Cerebellum (tissue), 4 donors: ENCODE measurements at places on chromosomes 2 and 18. TPM values are rescaled to one million over a fixed set of nuclear protein-coding genes. Genes with fewer than 3 reads are reported as not detected.

- DNase-seq, result no peak
Observed at GRCh38 chr2:241483305-241483704, 25.1 kb downstream of the STK25 start.

GRCh38 chr2:111221701-111222100 is 101.0 kb downstream of the BCL2L11 start:
- no peak for DNase-seq

GRCh38 chr2:61715506-61715905 is 138.4 kb downstream of the FAM161A start:
- DNase-seq, result no peak

The NYAP2 gene
- 21.1 TPM for total RNA-seq

The SLC14A1 gene
- total RNA-seq, result 3.7 TPM

DNA sequence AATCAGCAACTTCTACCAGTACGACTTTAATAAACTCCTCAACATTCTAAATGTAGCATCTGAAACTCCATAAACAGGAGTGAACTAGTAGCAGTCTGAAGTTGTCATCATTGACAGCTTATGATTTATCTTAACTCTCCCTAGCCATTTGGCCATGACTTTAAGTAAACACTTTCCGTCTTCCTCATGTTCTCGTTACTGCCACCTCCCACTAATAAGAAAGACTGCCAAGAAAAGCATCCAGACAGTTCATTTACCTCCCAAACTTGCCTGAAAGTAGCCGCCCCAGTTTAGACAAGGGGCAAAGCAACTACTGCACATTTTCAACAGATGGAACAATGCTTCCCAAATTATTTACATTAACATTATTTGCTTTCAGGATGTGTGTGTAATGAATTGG is 287.5 kb downstream of the OSR1 start:
- DNase-seq, result no peak

The TDRD15 gene
- total RNA-seq, result 0.18 TPM

The KCNE4 gene
- total RNA-seq, result 1.5 TPM
